DMS79 treated with DMSO at 0.1 percent for 48 hours (cell line): ENCODE measurements at places on chromosomes 12 and 14.

DNA sequence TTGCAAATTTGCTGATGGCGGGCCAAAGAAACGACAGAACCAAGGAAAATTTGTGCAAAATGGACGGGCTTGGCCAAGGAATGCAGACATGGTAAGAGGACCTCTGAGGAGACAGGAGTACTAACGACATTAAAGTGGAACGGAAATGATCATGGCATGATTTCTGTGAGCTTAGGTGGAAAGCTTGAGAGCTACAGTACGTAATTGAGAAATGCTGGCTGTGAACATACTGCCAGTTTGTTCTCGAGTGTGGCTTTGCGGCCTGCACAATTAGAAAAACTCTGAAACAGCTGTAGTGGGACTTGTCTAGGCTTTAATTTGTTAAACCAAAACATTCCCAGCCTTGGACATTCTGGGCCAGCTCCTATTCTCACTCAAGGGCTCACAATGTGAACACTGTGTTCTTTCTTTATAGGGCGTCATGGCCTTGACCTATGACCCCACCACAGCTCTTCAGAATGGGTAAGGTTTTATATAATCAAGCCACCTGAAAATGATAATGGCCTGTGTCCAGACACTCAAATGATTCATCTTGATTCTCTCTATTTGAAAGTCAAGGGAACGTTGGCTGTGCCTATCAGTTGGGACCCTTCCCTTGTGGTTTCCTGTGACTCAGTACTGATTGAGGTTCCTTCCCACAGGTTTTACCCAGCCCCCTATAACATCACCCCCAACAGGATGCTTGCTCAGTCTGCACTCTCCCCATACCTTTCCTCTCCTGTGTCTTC, 48.5 kb downstream of the BAZ2A start:
- DNase-seq: no peak

- no peak for DNase-seq
Observed at GRCh38 chr14:34018125-34018524, 67.3 kb upstream of the EGLN3 start.

DNA sequence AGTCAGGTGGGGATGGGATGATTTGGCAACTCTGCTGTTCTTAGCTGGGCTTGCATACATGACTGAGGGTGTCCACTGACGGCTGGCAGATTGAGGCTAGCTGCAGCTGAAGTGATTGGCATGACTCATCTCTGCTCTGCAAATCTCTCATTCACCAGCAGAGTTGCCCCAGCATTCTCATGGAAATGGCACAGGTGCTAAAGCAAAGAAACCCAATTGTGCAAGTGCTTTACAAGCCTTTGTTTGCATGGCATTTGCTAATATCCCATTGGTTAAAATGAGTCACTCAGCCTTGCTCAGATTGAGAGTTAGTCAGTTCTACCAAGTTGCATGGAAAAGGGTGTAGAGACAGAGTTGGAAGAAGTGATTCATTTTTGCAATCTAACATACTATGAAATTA, 389.7 kb upstream of the FAR2 start:
- no peak for DNase-seq

DNA sequence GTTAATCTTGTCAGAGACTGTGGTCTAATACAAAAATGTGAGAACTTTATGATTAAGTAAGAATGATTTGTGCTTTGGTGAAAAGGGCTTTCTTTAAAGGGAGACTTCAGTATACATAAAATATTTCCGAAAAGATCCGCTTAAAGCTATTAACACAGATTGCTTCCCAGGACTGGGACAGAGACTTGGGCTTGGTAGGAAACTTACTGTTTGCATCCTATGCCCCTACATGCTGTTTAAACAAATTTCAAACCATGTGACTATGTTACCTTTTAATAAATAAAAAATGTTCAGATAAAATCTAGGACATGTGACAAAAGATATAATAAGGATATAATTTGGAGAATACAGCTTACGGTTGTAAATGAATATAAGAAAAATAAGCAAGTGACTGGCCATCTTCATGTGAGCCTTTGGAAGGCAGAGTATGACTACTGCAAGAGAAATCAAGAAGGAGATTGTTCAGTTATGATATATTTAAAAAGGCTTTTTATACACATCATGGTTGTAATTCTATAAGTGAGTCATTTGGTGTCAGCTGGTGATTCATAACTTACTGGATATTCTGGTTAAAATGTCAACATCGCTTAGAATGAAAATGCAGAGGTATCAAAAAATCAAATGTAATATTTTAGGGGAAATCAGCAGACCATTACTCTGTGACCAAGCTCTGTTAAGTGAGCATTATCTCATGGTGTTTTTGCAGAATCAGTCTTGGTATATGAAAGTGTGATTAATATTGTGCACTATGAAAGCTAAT, 234.7 kb upstream of the E2F7 start:
- DNase-seq: peak; percentile 13

GRCh38 chr12:113684908-113685782, 213.5 kb upstream of the LHX5 start:
- no peak for DNase-seq

GRCh38 chr14:101500061-101500460, 61.2 kb upstream of the DIO3 start:
- DNase-seq: no peak

DNA sequence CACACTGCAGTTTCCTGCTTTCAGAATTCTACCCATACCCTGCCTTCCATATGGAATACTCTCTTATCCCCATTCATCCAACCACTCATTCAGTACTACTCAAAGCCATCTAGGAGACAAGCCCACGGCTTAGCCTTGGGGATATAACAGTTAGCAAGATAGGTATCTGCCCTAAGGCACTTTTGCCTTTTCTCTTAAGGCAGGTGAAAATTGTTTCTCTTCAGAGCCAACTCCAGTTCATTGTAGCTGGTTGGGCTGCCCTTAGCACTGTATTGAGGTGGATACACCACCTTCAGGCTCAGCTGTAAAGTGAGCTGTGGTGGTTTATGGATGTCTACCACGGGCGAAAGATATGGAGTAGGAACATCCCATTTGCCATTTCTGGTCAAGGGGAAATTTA, 729.7 kb upstream of the TBX3 start:
- DNase-seq: no peak

DNA sequence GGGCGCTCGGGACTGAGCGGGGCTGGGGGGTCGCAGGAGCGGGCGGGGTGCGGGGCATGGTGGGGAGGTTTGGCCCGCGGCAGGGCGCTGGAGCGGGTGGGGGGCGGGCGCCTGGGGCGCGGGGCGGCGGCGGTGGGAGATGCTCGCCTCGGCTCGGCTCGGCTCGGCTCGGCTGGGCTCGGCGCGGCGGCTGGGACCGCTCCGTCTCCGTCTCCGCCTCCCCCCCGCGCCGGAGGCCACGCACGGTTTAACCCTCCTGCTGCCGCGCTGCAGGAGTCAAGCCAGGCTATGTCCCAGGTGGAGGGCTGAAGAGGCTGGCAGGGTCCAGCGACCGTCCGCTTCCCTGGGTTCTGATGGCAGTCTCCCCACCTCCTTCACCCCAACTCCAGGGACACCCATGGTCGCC, at the start of gene PIANP:
TSS of gene PIANP (minus strand) at position 170 of the 406 bp plus-strand sequence. CDS start 2,754 bp downstream, outside the sequence.
- DNase-seq: peak; percentile 20

- no peak for DNase-seq
Observed at GRCh38 chr12:27361372-27361771, 28.7 kb downstream of the BMAL2 start.

GRCh38 chr14:99192028-99192621, 79.9 kb downstream of the BCL11B start:
- peak; percentile 88 for DNase-seq

- DNase-seq: no peak
Observed at GRCh38 chr12:6031001-6031400, 85.9 kb upstream of the ANO2 start.

DNA sequence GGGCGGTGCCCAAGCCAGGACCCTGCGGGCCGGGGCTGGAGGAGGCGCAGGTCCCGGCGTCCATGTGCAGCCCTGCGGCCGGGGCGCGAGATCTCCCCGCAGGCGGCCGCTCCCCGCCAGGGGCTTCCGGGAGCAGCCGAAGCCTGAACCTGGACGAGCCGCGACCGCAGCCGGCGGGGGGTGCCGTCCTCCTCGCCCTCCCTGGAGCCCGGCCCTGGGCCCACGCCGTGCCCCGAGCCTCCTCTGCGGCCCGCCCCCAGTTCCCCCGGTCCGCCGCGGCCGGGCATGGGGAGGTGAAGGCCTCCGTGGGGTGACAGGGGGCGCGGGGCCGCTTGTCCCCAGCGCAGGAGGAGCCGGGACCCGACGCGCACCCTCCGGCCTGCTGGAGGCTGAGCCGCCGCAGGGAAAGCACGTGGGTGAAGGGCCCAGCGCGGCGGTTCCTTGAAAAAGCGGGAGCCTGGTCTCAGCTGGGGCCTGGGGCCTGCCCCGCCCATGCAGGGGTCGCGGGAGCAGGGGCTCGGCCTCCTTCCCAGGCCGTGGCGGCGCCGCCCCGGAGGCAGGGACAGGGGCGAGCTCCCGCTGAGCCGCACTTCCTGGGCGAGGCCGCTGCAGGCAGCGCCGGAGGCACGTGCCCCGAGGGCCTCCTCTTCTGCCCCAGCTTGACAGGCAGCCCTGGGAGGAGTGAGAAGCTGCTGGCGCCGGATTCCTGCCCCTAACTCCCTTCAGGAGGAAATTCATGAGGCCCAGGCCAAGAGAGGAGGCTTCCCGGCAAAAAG, 55.6 kb upstream of the PPP2R5C start:
- no peak for DNase-seq

GRCh38 chr14:79543967-79544697, 667.2 kb downstream of the DIO2 start:
- DNase-seq: no peak

DNA sequence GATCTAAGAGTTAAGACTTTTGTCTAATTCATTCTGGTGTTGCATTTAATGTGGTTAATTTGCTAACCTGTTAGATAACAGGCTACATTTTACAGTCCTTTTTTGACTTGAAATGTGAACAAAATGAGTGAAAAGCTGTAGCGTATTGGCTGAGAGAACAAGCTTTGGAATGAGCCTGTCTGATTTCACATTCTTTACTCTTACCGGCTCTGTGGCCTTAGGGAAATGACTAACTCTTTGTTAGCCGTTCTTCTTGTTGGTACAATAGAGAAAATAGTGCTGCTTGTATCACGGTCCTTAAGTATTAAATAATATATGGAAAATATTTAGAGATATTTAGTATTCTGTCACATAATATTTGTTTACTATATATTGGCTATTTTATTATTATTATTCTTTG, 1.9 kb downstream of the MNAT1 start:
- peak; percentile 59 for DNase-seq

DNA sequence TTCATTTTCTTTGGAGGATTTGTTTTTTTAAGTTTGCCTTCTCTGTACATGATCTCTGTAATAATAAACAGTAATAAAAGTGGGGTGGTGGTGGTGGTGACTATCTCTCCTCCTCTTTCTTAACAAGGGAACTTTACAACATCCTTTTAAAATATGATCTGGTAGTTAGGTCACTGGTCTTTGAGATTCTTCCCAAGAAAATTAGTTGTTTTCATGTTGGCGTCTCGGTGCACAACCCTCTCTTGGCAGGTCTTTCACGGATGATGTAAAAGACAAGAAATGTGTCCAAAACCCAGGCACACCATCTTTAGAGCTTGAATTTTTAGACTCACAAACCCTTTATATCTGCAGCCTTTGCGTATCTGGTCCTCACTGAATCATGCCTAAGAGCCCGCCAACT, 488.5 kb upstream of the TBX3 start:
- no peak for DNase-seq

- DNase-seq: peak; percentile 23
Observed at GRCh38 chr12:4954621-4955354, 45.1 kb downstream of the KCNA1 start.

GRCh38 chr12:27627123-27627852, 69.0 kb upstream of the REP15 start:
- no peak for DNase-seq

- peak; percentile 50 for DNase-seq
Observed at GRCh38 chr12:3202734-3203446, 125.7 kb downstream of the TSPAN9 start.

DNA sequence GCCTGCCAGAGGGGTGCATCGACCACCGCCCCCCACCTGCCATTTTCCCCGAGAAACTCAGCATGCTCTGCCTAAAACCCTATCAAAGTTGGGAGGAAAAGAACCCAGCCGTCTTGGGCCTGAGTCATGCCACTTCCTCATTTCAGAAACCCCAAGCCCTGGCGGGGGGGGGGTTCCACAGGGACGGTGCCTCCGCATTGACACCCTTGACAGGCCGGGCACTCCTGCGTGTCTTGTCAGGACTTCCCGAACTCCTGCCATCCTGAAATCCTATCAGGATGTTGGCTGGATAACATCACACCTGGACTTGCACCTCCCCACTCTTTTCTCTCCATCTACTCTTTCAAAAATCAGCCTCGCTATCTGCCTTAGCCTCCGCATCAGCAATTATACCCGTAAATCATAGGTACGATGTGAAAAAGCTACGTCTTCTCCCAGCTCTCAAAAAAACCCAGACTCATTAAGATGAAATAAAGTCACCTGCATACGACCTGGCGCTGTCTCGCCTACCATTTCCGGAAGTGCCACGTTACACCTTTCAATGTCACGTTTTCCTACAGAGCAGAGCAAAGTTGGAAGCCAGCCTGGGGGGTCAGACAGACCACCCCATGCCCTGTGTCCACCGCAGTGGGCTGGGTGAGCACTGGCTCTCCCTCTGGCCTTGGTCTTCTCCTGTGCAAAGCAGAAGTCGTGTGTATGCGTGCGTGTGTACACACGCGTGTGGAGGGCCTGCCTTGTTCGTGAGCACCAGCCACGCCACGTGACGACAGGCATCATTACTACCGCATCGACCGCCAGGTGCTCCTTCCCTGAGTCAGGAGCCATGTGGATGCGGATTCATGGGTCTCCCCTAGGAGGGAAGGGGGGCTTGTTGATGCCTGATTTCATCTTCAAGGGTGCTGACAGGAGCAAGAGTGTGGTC, 96.7 kb downstream of the RFLNA start:
- peak; percentile 42 for DNase-seq

DNA sequence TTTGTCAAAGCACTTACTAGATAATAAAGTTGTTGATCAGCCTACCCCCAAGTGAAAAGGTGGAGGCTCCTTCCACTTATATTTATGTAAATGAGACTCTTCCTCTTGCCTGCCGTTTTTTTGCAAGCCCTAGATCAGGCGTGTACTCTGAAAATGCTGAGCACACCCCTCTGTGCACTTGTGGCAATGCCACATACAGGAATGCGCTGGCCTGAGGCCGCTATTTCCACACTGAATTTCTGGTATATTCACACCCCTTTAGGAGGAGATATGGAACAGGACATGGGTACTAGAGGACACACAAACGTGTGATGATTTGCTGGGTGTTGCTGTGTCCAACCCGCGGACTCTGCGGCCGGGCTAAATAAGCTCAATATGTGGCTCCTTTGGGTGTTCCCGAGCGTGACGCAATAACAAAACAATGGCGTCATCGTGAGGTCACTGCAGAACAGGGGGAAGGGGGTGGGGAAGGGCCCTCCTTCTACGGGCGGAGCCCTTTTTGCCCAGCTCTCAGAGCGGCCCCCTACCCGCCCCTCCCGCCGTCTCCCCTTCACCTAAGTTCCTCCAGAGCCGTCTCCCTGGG, 554 bp upstream of the TSPAN31 start:
- peak; percentile 70 for DNase-seq
